ENCODE measurements at places on chromosomes 2 and 18. TPM values are rescaled to one million over a fixed set of nuclear protein-coding genes. Genes with fewer than 3 reads are reported as not detected.

DNA sequence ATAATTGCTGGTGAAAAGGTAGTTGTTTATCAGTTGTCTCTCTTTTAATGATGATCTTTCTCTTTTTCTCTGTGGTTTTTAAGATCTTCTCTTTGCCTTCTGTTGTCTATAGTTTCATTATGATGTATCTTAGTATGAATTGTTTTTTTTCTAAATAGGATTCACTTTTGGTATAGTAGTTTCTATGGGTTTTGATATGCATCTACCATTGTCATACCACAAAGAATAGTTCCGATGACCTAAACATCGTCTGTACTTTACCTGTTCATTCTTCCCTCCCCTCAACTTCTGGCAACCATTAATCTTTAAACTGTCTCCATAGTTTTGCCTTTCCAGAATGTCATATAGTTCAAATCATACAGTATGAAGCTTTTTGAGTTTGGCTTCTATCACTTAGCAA lies 19.6 kb downstream of the RDH14 start:
- no peak for DNase-seq

DNA sequence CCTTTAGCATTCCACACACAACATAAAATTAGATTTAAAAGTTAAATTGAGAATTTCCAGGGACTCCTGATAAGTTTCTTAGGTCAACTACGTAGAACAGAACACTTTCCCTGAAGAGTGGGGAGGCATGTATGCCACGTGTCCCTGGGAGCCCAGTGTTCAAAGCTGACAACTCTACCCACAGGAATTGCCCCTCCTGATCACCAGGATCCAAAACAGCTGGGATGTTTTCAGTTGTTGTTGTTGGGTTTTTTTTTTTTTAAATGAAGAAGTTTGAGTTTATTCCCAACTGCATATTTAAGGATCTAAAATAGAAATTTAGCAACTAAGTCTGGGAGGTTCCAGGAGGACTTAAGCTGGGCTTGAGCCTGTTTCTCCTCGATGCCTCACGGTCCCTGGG lies 100.5 kb downstream of the TPGS2 start:
- DNase-seq, result no peak

DNA sequence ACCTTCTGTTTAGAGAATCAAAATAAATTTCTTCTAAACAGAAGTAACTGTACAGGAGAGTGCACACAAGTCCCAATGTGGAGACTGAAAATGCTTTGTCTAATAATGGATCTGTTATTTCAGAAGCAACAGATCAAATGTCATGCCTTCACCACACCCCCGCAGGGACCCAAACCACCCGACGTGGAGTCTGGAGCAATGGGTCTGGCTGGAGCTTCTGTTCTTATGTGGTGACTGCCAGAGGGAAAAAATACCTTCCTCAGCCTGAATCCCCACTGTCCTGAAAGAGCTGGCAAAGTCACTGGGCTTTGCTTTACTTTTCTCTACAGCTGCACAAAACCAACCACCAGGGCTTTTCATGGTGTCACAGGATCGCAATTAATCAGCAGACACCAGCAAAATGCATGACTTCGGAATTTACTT lies 119.0 kb upstream of the ZFP36L2 start:
- no peak for DNase-seq

CFAP65 gene
- 0.20 TPM for polyA plus RNA-seq

CNTNAP5 gene
- 0.06 TPM for polyA plus RNA-seq

GRCh38 chr2:23618794-23619530 lies 234.0 kb downstream of the KLHL29 start:
- no peak for DNase-seq

ARHGAP28 gene
- polyA plus RNA-seq, result 69.6 TPM

- no peak for DNase-seq
Measured at GRCh38 chr2:100965596-100965995, 36.5 kb upstream of the RPL31 start.

DNA sequence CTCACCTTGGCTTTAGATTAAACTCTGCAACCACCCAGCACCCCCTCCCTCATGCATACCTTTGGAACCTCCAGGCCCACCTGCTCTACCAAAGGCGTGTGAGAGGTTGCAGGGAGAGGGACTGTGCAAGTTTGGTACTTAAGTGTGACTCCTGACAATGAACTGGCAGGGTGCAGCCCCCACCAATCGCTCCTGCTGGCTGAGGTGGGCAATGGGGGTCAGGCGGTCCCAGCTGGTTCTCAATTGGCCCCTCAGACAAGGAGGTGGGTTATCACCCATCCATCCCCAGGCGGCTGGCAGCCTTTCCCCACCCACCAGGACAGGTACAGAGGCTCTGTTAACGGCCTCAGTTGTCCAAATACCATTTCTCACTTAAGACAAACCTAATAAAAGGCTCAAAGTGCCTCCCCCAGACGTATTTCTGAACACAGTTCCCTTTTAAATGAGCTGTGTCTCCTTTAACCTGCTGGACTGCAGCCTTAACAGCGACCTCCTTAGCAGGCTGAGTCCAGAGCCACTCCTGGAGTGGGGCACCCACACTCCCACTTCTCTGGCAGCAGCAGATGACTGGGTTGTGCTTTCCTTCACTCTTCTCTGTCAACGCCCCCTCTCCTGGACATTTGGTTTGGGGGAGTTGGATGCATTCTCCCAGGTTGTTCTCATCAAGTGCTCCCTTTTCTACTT lies 169.2 kb upstream of the SMAD2 start:
- no peak for DNase-seq

- DNase-seq, result no peak
Measured at GRCh38 chr2:208266553-208266893, 468 bp downstream of the PIKFYVE start.

TUBA3D gene
- 1.4 TPM for polyA plus RNA-seq

DNA sequence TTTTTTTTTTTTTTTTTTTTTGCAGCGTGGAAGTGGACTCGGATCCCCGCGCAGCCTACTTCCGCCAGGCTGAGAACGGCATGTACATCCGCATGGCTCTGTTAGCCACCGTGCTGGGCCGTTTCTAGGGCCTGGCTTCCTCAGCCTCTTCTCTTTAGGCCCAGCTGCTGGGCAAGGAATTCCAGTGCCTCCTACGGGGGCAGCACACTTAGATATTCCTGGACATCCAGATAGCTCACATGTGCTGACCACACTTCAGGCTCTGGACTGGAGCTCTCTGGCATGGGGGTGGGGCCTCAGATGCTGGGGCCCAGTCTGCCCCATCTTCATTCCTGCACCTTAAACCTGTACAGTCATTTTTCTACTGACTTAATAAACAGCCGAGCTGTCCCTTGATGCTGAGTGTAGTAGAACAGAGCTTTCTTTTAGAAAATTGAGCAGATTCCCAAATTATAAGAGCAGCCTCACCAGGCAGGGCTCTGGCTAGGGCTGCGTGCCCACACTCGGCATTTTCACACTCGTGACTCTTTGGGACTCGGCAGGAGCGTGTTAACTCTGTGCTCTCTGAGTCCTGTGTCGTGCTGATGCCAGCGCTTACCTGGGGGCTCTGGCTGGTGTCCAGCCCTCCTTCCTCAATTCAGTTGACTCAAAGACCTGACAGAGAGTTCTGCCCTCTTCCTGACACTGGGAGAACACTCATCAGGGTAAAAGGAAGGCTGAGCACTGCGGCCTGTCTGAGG lies 19.3 kb downstream of the SLC30A3 start:
- no peak for DNase-seq

- DNase-seq, result no peak
Measured at GRCh38 chr2:239145106-239145505, 255.7 kb downstream of the HDAC4 start.
